ENCODE measurements at places on chromosomes 7 and 10. TPM values are rescaled to one million over a fixed set of nuclear protein-coding genes. Genes with fewer than 3 reads are reported as not detected.

Gene PTF1A
- not detected for polyA plus RNA-seq

Gene DCLRE1C
- 3.0 TPM for polyA plus RNA-seq

Gene MYPN
- not detected for polyA plus RNA-seq

Gene PLPP4
- not detected for polyA plus RNA-seq

Gene DUSP5
- 5.8 TPM for polyA plus RNA-seq

Gene HABP2
- polyA plus RNA-seq = 0.12 TPM

Gene PRKG1
- polyA plus RNA-seq = 0.01 TPM

Gene WDFY4
- polyA plus RNA-seq = not detected

Gene SEMA3D
- polyA plus RNA-seq = not detected

Gene MRPS33
- polyA plus RNA-seq = 38.3 TPM

Gene RET
- polyA plus RNA-seq = not detected

Gene ABCF2
- 18.5 TPM for polyA plus RNA-seq

Gene SORCS3
- 0.07 TPM for polyA plus RNA-seq

Gene PNLIPRP3
- polyA plus RNA-seq = not detected

Gene NEUROD6
- not detected for polyA plus RNA-seq

Gene SFMBT2
- 0.01 TPM for polyA plus RNA-seq

Gene CALHM3
- polyA plus RNA-seq = not detected

Gene MRPL32
- 28.9 TPM for polyA plus RNA-seq

Gene HBP1
- 44.1 TPM for polyA plus RNA-seq

Gene VENTX
- not detected for polyA plus RNA-seq

Gene ACSM6
- polyA plus RNA-seq = not detected

Gene CLRN3
- polyA plus RNA-seq = not detected

Gene OR9A2
- polyA plus RNA-seq = not detected

Gene LAMB1
- polyA plus RNA-seq = 124 TPM

Gene CFAP46
- 0.24 TPM for polyA plus RNA-seq

Gene PDSS1
- 14.9 TPM for polyA plus RNA-seq

Gene FAM25C
- not detected for polyA plus RNA-seq

Gene CYP3A4
- 0.24 TPM for polyA plus RNA-seq

Gene FOXK1
- polyA plus RNA-seq = 4.7 TPM

Gene TDRD1
- polyA plus RNA-seq = not detected

Gene CRHR2
- polyA plus RNA-seq = not detected

Gene KAZALD1
- polyA plus RNA-seq = 16.8 TPM

Gene C10orf62
- 0.74 TPM for polyA plus RNA-seq

Gene SPDYE3
- polyA plus RNA-seq = not detected

Gene UPK3B
- not detected for polyA plus RNA-seq

Gene ZNF777
- polyA plus RNA-seq = 4.8 TPM

Gene ATOH7
- not detected for polyA plus RNA-seq

Gene ASB15
- not detected for polyA plus RNA-seq

Gene CACNA2D1
- polyA plus RNA-seq = not detected

Gene LLCFC1
- polyA plus RNA-seq = not detected

Gene AOC1
- polyA plus RNA-seq = not detected

Gene GNB2
- 67.1 TPM for polyA plus RNA-seq

Gene GOLGA7B
- polyA plus RNA-seq = not detected

Gene SPDYE2B
- polyA plus RNA-seq = not detected

Measured in HepG2 (cell line).